Stimulated activated naive CD8-positive, alpha-beta T cell treated with anti-CD3 and anti-CD28 coated beads, Interleukin-15, amount 100 ng/mL, for 72 hours (primary cell): ENCODE measurements at places on chromosomes 11 and 22.

DNA sequence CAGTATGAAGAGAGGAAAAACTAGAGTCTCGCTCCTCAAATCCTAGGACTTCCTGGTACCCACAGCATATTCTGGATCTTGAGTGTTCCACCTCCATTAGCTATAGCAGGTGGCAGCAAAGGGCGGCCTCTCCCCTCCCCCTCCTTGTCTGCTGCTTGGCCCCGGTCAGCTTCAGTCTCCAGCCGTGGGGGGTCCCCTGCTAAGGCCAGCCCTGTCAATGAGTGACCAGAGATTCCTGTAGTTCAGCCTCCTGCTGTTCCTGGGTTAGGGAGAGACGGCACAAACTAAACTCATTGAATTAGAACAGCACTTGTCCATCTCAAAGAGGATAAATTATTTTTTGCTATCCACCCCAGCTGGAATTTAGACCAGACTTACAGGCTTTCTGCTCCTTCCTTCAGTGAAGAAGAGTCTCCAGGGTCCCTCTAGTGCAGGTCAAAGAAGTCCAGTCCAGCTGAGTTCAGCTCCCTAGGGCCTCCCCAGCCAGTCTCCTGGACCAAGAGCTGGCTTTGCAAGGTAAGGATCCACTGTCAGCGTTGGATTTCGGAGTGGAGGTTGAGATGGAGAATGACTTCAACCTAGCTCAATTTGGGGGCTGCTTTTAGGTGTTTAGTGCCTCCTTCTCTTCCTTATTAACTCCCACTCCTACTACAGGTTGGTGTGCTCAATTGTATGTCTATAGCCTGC is 1.1 kb upstream of the PHLDB1 start:
- no peak for DNase-seq

GRCh38 chr11:12270817-12271216 is 106.6 kb upstream of the PARVA start:
- DNase-seq, result no peak

DNA sequence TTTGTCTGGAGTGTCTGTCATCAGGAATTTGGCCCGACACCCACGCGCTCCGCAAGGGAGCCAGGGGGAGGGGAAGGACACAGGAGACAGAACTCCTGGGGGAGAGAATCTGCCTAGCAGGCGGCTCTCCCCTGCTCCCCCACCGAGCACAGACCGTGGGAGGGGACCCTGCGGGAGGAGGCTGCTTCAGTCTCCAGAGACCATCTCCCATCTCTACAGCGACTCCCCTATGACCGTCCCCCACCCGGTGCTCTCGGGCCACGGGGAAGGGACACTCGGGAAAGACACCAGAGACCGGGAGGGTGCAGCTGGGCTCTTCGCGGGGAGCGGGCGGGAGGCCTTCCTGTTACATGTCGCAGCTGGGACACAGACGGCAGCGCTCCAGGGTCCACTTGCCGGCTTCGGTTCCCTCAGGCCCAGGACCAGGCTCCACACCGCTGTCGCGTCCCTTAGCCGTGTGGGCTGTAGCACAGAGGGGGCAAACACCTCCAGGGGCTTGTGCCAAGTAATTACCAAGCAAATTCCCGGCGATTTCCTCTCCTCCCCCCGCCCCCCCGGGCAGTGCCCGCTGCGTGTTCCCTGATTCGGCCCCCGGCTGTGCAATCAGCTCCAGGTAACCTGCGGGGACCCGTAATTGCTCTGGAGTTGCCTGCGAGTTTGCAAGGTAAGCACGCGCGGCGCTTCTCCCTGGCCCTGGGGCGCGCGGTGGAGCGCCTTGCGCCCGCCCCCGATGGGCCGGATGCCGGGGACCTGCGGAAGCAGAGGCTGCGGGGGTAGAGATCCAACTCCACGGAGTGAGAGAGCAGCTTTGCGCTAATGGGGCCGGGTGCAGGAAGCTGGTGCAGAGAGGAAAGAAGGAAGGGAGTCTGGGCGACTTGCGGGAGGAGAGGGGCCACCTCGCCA is 155.1 kb upstream of the CADM1 start:
- no peak for DNase-seq

DNA sequence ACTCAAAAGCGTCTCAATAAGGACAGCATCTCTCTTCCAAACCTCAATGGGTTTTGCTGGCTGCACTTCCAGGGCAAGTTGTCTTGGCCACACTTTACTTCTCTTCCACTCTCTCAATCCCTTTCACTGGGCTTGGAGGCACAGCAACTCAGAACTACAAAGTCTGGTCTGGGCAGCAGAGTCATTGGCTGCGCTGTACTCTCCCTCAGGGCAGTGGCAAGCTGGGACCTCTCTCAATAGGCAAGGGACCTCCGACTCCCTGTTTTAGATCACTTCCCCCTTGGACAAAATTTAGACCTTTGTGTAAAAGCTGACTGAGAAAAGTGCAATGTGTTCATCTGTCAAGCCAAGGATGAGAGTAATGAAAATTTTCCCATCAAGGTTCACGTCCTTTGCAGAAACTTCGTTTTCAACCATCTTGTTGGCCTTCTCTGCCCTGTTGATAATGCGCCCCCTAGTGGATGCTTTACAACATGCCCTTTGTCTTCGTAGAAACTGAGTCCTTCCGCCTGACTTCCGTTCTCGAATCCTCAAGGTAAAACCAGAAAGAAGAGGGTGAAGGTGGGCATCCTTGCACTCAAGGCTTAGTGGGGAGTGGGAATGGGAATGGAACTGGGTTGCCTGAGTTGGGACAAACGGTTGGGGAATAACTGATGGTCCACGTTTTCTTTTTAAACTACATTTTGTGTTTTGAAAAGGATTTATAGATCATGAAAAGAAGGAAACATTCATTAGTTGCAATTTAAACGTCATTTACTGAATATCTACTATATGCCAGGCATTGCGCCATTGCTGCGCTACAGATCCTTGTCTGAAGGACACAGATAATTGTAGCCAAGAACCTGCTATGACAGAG is 99.1 kb downstream of the CD44 start:
- DNase-seq, result peak; percentile 54

GRCh38 chr11:120229451-120230424 is 10.2 kb upstream of the POU2F3 start:
- DNase-seq, result no peak

- peak; percentile 30 for DNase-seq
Observed at GRCh38 chr11:43282607-43283440, 29.0 kb upstream of the API5 start.

- DNase-seq, result no peak
Observed at GRCh38 chr11:114846416-114846791, 168.1 kb downstream of the NXPE2 start.

- no peak for DNase-seq
Observed at GRCh38 chr22:42268852-42269410, 1.5 kb downstream of the TCF20 start.

GRCh38 chr11:44754876-44755555 is 28.3 kb downstream of the TSPAN18 start:
- DNase-seq, result no peak

GRCh38 chr11:44404736-44405395 is 94.9 kb upstream of the ALX4 start:
- DNase-seq, result no peak

- no peak for DNase-seq
Observed at GRCh38 chr22:41696703-41697102, 2.6 kb upstream of the MEI1 start.

DNA sequence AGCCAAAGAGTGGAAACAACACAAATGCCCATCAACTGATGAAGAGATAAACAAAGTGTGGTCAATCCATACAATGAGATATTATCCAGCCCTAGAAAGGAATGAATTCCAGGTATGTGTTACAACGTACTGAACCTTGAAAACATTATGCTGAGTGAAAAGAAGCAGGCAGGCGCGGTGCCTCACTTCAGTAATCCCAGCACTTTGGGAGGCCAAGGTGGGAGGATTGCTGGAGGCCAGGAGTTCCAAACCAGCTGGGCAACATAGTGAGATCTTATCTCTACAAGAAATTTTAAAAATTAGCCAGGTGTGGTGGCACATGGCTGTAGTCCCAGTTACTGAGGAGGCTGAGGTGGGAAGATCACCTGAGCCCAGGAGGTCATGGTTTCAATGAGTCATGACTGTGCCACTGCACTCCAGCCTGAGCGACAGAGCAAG is 24.6 kb upstream of the TESMIN start:
- no peak for DNase-seq

- DNase-seq, result no peak
Observed at GRCh38 chr11:44083433-44083832, 12.0 kb upstream of the EXT2 start.

GRCh38 chr11:15565880-15566279 is 451.2 kb downstream of the INSC start:
- no peak for DNase-seq

DNA sequence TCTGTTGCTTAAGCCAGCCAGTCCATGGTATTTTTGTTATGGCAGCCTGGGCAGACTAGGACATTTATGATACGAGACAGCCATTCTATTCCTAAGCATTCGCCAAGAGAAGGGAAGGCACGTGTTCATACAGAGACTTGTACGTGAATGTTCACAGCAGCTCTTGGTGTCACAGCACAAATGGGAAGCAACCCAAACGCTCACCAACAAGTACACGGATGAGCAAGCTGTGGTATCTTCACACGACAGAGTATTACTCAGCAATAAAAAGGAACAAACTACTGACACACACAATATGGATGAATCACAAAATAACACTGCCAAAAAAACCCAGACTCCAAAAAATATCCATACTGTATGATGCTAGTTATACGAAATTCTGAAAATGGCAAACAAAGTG is 85.1 kb downstream of the PHF21B start:
- no peak for DNase-seq

- no peak for DNase-seq
Observed at GRCh38 chr11:114215871-114216795, 80.1 kb upstream of the NNMT start.
